Naive thymus-derived CD8-positive, alpha-beta T cell (primary cell): ENCODE measurements at places on chromosomes 5 and 9.

- H3K27ac ChIP-seq, result no peak overlapping the region
- H3K27me3 ChIP-seq, result no peaks in the 10 kb centered on the region
- DNase-seq, result no peak
- no peaks in the 10 kb centered on the region for H3K36me3 ChIP-seq
- H3K4me1 ChIP-seq, result peaks cover 51% of the 10 kb centered on the region
- H3K4me3 ChIP-seq, result peak overlapping the region; percentile 14
Observed at GRCh38 chr5:10446490-10446889, 4.8 kb downstream of the ROPN1L start.

- no peak overlapping the region for H3K27ac ChIP-seq
- peaks cover 7% of the 10 kb centered on the region for H3K36me3 ChIP-seq
- no peaks in the 10 kb centered on the region for H3K27me3 ChIP-seq
- H3K4me1 ChIP-seq, result peaks cover 46% of the 10 kb centered on the region
Observed at GRCh38 chr9:114894609-114895433, 35.6 kb downstream of the TNFSF8 start.

DNA sequence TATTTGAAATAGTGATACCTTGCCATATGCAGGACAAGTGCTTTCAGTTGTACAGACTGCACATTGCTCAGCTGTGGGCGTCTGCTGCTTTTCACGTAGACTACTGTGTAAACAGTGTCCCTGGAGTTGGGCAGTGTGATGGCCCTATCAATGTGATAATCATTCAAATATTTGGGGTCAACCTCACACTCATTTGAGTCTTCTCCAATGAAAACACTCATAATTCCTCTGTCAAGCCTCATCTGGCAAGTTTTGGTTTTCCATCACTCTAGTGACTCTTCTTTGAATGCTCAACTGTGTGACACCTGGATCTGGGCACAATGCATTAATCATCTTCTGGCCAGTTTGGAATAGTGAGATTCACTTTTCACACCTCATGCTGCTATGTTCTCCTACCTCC, 64.4 kb downstream of the UGCG start:
- no peak overlapping the region for H3K4me3 ChIP-seq
- DNase-seq, result no peak
- no peaks in the 10 kb centered on the region for H3K27me3 ChIP-seq
- H3K27ac ChIP-seq, result no peak overlapping the region
- no peaks in the 10 kb centered on the region for H3K36me3 ChIP-seq

GRCh38 chr9:113822315-113822714, 53.8 kb upstream of the ZNF618 start:
- H3K4me1 ChIP-seq, result no peaks in the 10 kb centered on the region
- peaks cover 14% of the 10 kb centered on the region for H3K27me3 ChIP-seq
- peaks cover 3% of the 10 kb centered on the region for H3K36me3 ChIP-seq
- no peak overlapping the region for H3K27ac ChIP-seq
- no peak for DNase-seq

- no peaks in the 10 kb centered on the region for H3K4me1 ChIP-seq
- DNase-seq, result no peak
- H3K4me3 ChIP-seq, result no peak overlapping the region
- H3K27ac ChIP-seq, result no peak overlapping the region
- H3K36me3 ChIP-seq, result no peaks in the 10 kb centered on the region
- H3K27me3 ChIP-seq, result no peaks in the 10 kb centered on the region
Observed at GRCh38 chr9:133877327-133877726, 114.8 kb downstream of the VAV2 start.

GRCh38 chr9:89428222-89428761, 69.6 kb downstream of the SEMA4D start:
- DNase-seq, result no peak
- H3K4me3 ChIP-seq, result peak overlapping the region; percentile 68
- no peaks in the 10 kb centered on the region for H3K27me3 ChIP-seq
- peaks cover 52% of the 10 kb centered on the region for H3K4me1 ChIP-seq
- peak overlapping the region; percentile 90 for H3K27ac ChIP-seq
- peaks cover 27% of the 10 kb centered on the region for H3K36me3 ChIP-seq

DNA sequence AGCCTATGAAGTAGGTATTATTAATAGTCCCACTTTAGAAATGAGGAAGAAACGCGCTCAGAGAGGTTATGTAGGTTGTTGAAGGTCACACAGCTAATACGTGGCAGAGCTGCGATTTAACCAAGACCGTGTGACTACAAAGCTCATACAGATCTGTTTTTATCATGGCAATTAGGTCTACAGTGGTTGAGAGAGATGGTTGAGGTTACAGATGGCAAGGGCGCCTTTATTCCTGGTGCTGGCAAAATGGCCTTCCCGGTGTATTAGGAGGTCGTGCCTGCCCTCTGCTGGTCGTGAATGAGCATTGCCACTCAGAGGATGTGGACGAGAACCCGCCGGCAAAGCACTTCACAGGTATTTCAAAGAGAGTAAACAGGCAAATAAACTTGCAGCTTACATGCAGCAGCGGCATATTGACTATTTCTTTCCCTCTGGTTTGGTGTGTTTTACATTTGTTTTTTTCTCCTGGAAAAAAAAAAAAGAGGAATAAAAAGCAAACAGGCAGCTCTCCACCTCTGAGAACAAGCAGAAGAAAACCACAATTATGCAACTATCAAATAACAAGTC, 65.3 kb upstream of the EGFLAM start:
- peaks cover 30% of the 10 kb centered on the region for H3K27me3 ChIP-seq
- H3K36me3 ChIP-seq, result no peaks in the 10 kb centered on the region
- H3K27ac ChIP-seq, result no peak overlapping the region
- no peak overlapping the region for H3K4me3 ChIP-seq
- peaks cover 3% of the 10 kb centered on the region for H3K4me1 ChIP-seq
- DNase-seq, result peak; percentile 5

DNA sequence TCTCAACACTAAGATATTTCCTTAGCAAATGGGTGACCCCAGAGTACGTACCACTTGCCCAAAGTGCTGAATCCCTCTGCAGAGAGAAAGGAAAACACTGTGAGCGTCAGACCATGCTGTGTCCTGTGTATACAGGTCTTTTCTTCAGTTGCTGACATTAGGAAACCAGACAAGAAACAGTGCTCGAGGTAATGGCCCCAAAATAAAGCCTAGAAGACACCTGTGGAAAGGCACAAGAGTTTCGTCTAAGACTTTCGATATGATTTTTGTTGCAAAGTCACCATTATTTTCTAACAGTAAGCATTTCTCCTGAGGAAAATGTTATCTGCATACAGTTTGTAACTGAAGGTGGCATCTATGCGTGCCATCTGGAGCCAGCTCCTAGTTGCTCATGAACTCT, 62.0 kb upstream of the SIMC1 start:
- no peak overlapping the region for H3K4me3 ChIP-seq
- H3K27ac ChIP-seq, result no peak overlapping the region
- DNase-seq, result no peak
- peaks cover 48% of the 10 kb centered on the region for H3K27me3 ChIP-seq
- H3K4me1 ChIP-seq, result no peaks in the 10 kb centered on the region

- peaks cover 36% of the 10 kb centered on the region for H3K4me1 ChIP-seq
- no peak overlapping the region for H3K4me3 ChIP-seq
Observed at GRCh38 chr9:113619491-113620376, 156.2 kb downstream of the RGS3 start.

DNA sequence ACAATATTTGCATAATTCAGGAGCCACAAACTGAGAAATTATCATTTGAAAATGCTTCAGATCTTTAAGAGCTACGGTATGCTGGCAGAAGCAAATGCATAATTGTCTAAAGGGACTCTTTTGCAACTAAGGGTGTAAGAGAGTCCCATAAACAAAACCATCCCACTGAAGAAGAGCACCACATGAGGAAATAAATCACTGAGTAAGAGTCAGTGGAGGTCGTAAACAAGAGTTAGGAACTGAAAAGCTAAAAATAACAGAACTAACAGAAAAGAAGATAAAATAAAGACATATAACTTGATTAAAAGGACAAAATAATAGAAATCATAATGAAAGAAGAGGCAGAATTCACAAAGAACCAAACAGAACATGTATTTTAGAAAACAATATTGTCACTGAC, 3.5 kb upstream of the SMC2 start:
- DNase-seq, result no peak
- H3K4me1 ChIP-seq, result peaks cover 39% of the 10 kb centered on the region
- no peak overlapping the region for H3K4me3 ChIP-seq
- H3K27ac ChIP-seq, result no peak overlapping the region
- peaks cover 3% of the 10 kb centered on the region for H3K27me3 ChIP-seq

- H3K4me1 ChIP-seq, result no peaks in the 10 kb centered on the region
- H3K4me3 ChIP-seq, result no peak overlapping the region
- H3K27ac ChIP-seq, result no peak overlapping the region
- H3K27me3 ChIP-seq, result no peaks in the 10 kb centered on the region
Observed at GRCh38 chr9:128316421-128316820, 5.8 kb downstream of the TRUB2 start.

DNA sequence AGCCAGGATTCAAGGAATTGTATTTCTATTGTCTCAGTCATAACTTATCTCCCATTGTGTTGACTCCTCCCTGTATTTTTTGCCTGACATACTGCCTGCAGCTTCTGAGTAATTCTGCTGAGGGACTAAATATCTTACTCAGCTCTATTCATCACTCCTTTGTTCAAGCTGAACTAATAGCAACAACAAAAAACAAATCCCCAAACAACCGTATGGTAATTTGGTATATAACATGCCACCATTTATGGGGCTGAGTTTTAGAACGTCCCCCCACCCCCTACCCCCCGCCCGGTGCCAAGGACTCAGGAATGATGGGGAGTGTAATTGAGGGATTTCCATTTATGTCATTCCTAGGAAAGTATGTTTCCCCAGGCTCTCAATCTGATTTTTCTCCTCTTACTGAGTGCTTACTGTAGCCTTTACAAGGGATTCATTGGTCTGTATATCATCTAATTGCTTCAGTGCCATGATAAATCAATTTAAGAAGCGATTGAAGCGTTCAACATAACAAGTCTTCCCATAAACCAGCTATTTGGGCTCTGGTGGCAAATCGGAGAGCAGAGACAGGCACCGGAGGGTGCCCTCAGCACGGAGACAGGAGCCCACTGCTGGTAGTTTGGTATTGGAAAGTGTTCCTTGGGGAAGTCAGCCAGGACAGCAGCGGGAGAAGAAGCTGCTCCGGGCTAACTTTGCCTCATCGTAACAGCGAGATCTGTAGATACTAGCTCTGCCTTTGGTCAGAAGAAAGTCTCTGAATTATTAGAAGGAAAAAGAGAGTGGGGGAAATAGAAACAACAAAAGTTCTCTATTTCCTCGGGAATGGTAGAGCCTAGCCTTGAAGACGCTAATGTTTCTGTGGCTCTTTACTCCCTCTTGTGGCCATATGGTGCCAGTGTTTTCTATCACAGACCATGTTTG, 40.7 kb upstream of the HSD17B4 start:
- H3K4me3 ChIP-seq, result peak overlapping the region; percentile 93
- peak overlapping the region; percentile 94 for H3K27ac ChIP-seq
- H3K27me3 ChIP-seq, result peaks cover 3% of the 10 kb centered on the region
- peaks cover 40% of the 10 kb centered on the region for H3K4me1 ChIP-seq
- DNase-seq, result peak; percentile 76

GRCh38 chr9:114395334-114395617, 7.5 kb upstream of the AKNA start:
- H3K4me3 ChIP-seq, result peak overlapping the region; percentile 78
- peaks cover 13% of the 10 kb centered on the region for H3K36me3 ChIP-seq
- DNase-seq, result no peak
- peaks cover 74% of the 10 kb centered on the region for H3K4me1 ChIP-seq
- no peaks in the 10 kb centered on the region for H3K27me3 ChIP-seq
- H3K27ac ChIP-seq, result peak overlapping the region; percentile 99

GRCh38 chr5:132487841-132488555, 2.6 kb downstream of the IRF1 start:
- H3K27ac ChIP-seq, result peak overlapping the region; percentile 95
- H3K36me3 ChIP-seq, result peaks cover 44% of the 10 kb centered on the region
- H3K27me3 ChIP-seq, result no peaks in the 10 kb centered on the region
- H3K4me1 ChIP-seq, result peaks cover 74% of the 10 kb centered on the region
- H3K4me3 ChIP-seq, result peak overlapping the region; percentile 96

DNA sequence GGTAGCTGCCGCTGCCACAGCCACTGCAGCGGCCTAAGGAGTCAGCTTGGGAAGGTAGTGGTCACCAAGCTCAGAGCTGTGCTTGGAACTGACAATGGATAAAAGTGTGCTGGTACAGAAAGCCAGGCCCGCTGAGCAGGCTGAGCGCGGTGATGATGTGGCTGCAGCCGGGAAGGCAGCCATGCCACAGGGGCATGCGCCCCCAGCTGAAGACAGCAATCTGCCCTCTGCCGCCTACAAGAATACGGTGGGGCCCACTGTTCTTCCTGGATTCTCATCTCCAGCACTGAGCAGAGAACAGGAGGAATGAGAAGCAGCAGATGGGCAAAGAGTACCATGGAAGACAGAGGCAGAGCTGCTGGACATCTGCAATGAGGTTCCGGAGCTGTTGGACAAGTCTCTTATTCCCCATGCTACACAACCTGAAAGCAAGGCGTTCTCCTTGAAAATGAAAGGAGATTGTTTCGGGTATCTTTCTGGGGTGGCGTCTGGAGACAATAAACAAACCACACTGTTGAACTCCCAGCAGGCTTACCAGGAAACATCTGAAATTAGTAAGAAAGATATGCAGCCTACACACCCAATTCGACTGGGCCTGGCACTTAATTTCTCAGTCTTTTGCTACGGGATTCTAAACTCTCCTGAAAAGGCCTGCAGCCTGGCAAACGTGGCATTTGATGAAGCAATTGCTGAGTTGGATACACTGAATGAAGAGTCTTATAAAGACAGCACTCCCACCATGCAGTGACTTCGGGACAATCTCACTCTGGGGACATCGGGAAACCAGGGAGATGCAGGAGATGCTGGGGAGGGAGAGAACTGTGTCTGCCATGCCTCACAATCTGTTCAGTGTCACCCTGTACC, 22.8 kb upstream of the ANKRD18A start:
- H3K27me3 ChIP-seq, result peaks cover 32% of the 10 kb centered on the region
- H3K36me3 ChIP-seq, result no peaks in the 10 kb centered on the region
- no peaks in the 10 kb centered on the region for H3K4me1 ChIP-seq
- H3K4me3 ChIP-seq, result no peak overlapping the region
- no peak overlapping the region for H3K27ac ChIP-seq
- DNase-seq, result no peak

DNA sequence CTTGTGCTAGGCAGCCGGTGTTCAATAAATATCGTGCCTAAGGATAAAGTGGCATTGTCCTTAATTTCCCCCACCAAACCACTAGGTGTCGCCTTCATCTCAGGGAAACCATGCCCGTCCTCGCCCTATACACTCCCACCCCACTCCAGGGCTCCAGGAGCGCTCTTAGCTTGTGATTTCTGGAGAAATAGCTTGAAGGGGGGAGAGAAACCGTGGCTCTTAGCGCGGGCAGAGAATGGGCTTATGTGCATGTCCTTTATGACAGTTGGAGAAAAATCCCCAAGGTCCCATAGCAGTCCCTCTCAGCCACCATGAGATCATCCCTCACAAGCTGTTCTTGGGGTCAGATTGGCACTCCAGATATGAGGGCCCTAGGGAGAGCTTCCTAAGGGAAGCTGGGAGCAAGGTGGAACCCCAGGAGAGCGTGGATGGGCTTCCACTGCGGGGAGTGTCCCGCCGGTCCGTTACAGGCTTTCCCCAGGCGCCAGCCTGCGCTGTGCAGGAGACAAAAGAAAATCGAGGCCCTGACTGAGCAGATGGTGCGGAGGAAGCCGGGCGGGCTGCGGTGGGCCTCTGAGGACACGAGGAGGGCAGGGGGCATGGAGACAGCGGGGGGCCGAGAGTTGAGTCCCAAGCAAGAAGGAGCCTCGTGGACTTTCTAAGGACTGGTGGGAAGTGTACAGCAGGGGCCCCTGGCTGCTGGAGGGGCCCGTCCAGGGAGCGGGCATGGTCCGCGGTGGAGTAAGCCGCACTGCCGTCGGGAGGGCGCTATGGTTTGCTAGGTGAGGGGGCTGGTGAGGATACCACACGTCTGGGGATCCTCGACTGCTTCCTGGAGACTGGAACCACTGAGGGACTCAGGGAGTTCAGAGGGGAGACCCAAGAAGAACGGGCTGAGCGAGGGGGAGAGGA, 750 bp upstream of the NPR2 start:
- H3K4me3 ChIP-seq, result no peak overlapping the region
- H3K4me1 ChIP-seq, result peaks cover 10% of the 10 kb centered on the region
- H3K36me3 ChIP-seq, result peaks cover 5% of the 10 kb centered on the region
- DNase-seq, result peak; percentile 61

- H3K27ac ChIP-seq, result peak overlapping the region; percentile 24
- H3K4me1 ChIP-seq, result peaks cover 18% of the 10 kb centered on the region
- DNase-seq, result peak; percentile 50
Observed at GRCh38 chr5:1004461-1005248, 3.9 kb upstream of the NKD2 start.
